ENCODE measurements at places on chromosomes 5 and 9.

GRCh38 chr5:141850244-141850768, 27.9 kb downstream of the PCDH1 start:
- DNase-seq: no peak

DNA sequence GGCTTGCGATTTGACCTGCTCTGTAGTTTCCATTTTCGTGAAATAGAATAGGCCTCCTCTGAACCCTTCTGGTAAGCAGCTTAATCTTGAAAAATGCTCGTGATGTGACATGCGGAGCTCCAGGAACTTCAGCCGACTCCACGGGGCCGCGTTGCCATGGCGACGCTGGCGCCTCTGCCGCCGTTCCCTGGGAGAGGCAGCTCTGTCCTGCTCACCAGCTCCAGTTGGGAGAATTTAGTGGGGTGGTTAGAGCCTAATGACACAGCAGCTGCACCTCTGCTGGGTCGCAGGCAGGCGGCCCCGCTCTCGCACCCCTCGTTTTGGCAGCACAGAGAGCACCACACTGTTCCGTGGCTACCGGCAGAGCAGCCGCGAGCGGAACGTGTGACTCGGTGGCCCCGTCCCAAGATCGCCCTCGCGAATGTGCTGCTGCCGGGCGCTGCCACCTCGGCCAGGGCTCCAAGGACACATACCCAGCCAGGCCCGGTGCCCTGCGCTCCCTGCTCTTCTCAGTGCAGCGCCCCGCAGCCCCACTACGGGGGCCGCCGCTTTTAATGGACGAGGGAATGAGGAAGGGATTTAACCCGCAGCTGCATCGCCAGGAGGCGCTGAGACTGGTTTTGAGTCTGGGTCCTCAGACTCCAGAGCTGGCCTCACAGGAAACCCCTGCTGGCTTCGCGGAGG, 131.2 kb upstream of the LMX1B start:
- DNase-seq: no peak

GRCh38 chr9:129726322-129727160, 26.3 kb downstream of the PTGES start:
- DNase-seq: no peak

GRCh38 chr5:111635151-111635902, 121.7 kb downstream of the NREP start:
- no peak for DNase-seq

GRCh38 chr9:83642793-83643192, 19.9 kb downstream of the IDNK start:
- DNase-seq: no peak

DNA sequence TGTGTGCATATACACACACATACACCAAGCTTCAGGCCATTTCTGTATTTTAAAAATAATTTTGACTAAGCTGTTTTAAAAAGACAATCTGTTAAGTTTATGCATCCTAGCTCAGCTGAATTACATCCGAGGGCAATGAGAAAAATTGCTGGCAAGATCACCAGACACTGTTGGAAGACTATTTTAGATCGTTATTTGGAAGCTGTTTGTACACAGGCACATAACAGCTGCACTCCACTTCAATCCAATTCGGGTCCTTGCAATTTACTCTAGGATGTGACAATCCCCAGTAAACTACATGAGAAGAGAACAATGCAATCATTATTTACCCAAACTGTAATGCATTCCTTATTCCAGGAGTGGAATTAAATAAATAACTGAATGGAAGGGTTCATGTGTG, 79.3 kb upstream of the RASA1 start:
- DNase-seq: no peak

DNA sequence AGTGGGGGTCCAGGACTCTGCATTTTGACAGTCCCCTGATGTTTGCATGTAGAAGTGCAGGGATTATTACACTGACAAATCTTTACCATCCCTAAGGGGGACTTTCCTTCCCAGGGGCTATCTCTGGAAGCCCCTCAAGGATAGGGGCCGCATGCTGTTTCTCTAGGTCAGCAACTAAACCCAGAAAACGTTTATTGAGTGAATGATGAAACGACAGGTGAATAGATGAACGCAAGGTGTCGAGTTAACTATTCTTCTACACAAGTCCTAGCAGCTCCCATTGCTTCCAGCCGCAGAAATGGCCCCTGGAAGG, 281 bp upstream of the HSD17B4 start:
- no peak for DNase-seq

GRCh38 chr5:104186100-104186499, 623.5 kb upstream of the NUDT12 start:
- DNase-seq: no peak

DNA sequence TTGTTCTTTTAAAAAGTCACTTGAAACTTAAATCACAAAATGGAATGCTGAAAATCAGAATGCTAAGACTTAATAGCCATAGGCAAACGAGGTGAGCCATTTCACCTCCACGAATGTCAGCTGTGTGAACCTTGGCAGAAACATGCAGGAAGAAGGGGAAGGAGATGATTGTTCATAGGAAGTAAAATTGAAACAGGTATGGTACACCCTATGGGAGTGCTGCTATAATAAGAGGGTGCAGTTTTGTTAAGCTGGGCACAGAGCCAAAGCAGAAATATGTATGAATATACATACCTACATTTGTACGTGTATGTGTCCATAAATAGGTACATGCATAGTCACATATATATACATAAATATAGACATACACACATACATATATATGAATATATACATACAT, 51.0 kb upstream of the SPINK5 start:
- no peak for DNase-seq

GRCh38 chr5:164958688-164959087, 1453.3 kb downstream of the MAT2B start:
- no peak for DNase-seq

DNA sequence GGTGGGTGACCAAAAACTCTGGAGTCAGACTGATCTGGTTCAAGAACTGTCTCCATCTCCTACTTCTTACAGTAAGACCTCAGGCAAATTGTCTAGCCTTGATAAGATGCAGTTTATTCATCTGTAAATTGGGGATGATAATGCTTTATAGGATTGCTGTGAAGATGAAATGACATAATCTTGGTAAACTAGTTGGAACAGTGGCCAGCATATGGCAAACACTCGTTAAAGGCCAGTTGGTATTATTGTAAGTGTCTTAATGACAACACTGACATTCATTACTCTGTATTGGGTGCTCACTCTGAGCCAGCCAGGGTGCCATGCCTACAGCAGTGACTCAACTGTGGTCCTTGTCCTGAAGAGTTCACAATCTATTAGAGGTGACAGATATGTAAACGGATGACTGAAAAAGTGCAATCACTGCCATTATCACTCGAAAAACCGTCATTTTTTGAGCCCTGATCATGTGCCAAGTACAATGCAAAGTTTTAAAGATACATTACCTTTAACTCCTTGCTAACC, 84.9 kb upstream of the HSPA9 start:
- DNase-seq: no peak

GRCh38 chr5:171774418-171774817, 11.2 kb upstream of the SMIM23 start:
- no peak for DNase-seq

- DNase-seq: no peak
Measured at GRCh38 chr5:134453016-134453415, 41.3 kb upstream of the CDKN2AIPNL start.

GRCh38 chr5:159775890-159776289, 140.4 kb upstream of the ADRA1B start:
- no peak for DNase-seq

DNA sequence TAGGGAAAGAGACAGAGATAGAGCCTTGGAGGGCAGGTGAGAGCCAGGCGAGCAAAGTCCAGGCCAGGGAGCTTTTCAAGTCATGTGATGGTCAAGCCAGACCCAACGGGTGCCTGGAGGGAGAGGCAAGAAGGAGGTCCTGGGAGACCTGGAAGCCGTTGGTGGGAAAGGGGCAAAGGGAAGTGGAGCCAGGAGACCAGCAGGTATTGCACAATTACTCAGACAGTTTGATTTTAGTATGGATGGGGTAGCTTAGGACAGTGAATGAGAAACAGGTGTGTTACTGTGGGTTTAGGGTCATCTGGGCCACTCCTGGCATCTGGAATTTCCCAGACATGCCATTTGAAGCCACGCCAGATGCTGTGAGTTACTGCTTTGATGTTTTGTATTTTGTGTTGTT, 5.1 kb downstream of the SECISBP2 start:
- no peak for DNase-seq

GRCh38 chr9:86036555-86036954, 62.8 kb downstream of the GOLM1 start:
- DNase-seq: no peak

All from stimulated activated CD8-positive, alpha-beta memory T cell treated with anti-CD3 and anti-CD28 coated beads, Interleukin-2, amount 100 ng/mL, for 1 hour (primary cell).